ENCODE measurements at places on chromosomes 2 and 18. TPM values are rescaled to one million over a fixed set of nuclear protein-coding genes. Genes with fewer than 3 reads are reported as not detected.

DNA sequence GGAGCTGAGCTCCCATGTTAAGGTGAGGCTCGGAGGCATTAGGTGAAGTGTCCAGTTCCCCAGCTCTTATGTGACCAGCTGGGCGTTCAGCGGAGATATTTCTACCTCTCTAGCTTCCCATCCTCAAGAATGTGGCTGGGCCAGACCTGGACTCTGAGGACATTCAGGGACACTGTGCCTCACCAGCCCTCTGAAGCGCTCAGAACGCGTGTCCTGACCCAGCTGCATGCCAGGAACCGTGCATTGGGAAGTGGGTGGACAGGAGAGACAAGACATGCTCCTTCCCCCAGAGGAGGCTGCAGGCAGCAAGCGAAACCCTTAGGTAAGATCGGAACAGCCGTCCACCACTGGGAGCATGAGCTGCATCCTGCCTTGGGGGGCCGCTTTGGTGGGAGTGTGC lies 38.0 kb upstream of the GPAT2 start:
- H3K27ac ChIP-seq, result no peak overlapping the region
- no peak for DNase-seq
- H3K4me1 ChIP-seq, result peaks cover 1% of the 10 kb centered on the region
- H3K27me3 ChIP-seq, result peaks cover 32% of the 10 kb centered on the region
- no peak overlapping the region for H3K4me3 ChIP-seq
- H3K36me3 ChIP-seq, result no peaks in the 10 kb centered on the region

- peak overlapping the region; percentile 10 for H3K27ac ChIP-seq
- DNase-seq, result no peak
- H3K4me1 ChIP-seq, result peaks cover 73% of the 10 kb centered on the region
Observed at GRCh38 chr2:75600461-75601011, 39.8 kb upstream of the EVA1A start.

DNA sequence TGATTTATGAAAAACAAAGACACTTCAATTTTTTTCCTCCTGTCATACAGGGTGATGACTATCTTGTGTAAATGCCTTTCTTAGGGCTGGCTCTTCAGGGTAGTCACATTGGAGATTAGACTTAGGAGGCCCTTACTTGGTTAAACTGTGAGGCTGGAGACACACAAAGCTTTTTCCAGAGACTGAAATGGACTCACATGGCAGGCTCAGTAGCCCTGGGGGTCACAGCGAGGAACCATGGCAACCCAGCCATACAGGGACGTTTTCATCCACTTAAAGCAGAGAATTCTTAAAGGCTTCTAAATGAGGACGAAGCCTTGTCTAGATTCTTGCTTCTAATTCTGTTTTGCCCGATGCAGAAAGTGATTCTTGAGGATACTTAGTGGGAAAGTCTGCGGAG lies 57.3 kb upstream of the ZDBF2 start:
- H3K36me3 ChIP-seq, result no peaks in the 10 kb centered on the region
- H3K27me3 ChIP-seq, result no peaks in the 10 kb centered on the region
- no peak overlapping the region for H3K4me3 ChIP-seq
- H3K27ac ChIP-seq, result peak overlapping the region; percentile 63

DNA sequence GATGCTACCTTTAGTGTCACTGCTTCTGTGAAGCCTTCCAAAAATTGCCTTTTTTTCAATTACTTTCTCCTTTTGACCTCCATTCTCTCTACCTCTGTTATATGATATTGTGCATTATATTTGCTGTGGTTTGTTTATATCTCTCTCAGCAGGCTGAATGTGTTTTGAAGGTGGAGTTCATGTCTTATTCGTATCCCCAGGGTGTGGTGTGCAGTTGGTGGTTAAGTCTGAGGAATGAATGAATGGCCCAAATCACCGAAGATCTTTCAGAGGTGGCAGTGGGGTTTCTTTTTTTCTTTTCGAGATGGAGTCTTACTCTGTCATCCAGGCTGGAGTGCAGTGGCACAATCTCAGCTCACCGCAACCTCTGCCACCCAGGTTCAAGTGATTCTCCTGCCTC lies 53.5 kb upstream of the MAP4K3 start:
- no peak overlapping the region for H3K4me3 ChIP-seq
- H3K27me3 ChIP-seq, result no peaks in the 10 kb centered on the region
- H3K4me1 ChIP-seq, result peaks cover 33% of the 10 kb centered on the region
- H3K36me3 ChIP-seq, result no peaks in the 10 kb centered on the region

DNA sequence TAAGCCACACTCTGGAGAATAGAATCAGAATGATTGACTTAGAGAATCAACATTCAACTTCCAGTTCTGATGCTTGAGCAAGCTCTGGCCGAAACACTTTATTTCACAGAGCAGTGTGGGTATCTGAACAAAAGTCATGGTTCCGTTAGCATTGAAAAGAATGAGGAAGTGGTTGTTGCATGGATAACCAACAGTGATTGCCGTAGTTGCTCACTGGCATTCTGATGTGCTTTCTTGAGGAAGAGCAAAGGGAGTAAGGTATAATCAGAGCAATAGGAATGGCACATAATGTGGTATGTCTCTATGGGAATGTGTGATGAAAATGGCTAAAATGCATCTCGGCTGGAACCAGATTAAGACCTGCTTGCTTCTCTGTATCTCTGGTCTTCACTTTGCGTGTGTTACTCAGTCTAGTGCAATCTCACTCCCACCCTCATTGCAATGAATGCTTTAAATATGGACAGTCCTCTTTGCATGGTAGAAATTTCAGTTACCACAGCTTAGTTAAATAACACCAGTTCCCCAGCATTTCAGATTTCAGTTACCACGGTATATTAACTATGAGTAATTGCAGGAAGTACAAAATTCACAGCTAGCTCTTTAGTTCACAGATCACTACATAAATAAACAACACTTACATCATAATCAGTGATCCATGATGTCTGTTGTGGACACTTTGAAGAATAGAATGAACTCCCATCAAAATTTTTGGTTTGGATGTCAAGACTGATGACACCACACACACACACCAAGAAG lies 7.8 kb upstream of the RAB12 start:
- no peaks in the 10 kb centered on the region for H3K36me3 ChIP-seq
- DNase-seq, result no peak
- no peaks in the 10 kb centered on the region for H3K4me1 ChIP-seq

- no peak overlapping the region for H3K27ac ChIP-seq
- H3K4me1 ChIP-seq, result no peaks in the 10 kb centered on the region
- H3K36me3 ChIP-seq, result no peaks in the 10 kb centered on the region
- H3K27me3 ChIP-seq, result peaks cover 7% of the 10 kb centered on the region
- no peak overlapping the region for H3K4me3 ChIP-seq
Observed at GRCh38 chr2:100589527-100589926, 26.7 kb downstream of the PDCL3 start.

DNA sequence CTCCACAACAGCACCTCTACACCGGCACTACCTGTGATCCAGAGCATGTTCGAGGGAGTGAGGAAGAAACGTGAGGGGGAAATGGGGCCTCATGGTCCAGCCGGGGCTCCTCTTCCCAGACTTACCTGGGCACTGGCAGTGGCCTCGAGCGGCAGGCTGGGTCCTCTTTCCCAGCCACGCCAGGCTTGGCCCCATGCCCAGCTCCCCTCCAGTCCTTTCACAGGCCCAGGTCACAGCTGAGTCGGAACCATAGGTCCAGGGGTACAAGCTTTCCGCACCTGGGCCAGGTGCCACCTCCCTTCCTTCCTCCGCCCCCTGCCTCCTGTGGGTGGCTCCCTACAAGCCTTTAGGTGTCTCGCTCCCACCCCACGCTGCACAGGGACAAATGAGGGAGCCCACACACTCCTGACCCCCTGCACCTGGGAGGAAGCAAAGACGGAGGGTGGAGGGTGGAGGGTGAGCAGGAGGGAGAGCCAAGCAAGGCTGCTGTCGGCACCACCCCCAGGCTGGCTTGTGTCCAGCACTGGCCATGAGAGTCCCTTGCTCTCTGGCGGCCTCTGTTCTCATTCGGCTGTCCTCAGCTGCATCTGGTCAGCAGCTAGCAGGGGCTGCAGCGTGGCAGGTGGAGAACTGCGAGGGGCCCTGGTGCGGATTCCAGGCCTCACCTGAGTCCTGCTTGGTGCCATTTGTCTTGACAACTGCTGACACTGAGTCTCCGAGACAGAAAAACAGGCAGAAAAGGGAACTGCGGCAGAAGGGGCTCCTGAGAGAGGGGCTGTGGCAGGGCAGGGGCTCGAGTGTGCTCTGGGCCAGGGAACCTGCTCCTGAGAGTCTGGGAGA lies 26.8 kb downstream of the ADRA2B start:
- H3K4me3 ChIP-seq, result no peak overlapping the region
- H3K27me3 ChIP-seq, result peaks cover 27% of the 10 kb centered on the region
- H3K4me1 ChIP-seq, result peaks cover 8% of the 10 kb centered on the region
- no peak overlapping the region for H3K27ac ChIP-seq

GRCh38 chr2:186590759-186591505 lies 1.1 kb downstream of the ITGAV start:
- H3K4me3 ChIP-seq, result peak overlapping the region; percentile 84
- no peak for DNase-seq

DNA sequence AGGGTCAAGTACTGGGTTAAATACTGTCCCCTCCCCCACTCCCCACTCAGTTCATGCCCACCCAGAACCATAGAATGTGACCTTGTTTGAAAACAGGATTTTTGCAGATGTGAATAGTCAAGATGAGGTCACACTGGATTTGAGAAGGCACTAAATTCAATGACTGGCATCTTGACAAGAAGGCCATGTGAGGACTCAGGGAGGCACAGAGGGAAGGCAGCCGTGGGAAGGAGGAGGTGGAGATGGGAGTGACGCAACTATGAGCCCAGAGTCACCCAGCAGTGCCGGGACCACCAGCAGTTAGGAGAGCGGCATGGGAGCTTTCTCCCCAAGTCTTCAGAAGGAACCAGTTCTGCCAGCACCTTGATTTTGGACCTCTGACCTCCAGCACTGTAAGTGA lies 257.3 kb downstream of the BCL2 start:
- no peak for DNase-seq
- H3K4me3 ChIP-seq, result no peak overlapping the region
- H3K4me1 ChIP-seq, result peaks cover 5% of the 10 kb centered on the region
- H3K27ac ChIP-seq, result no peak overlapping the region

GRCh38 chr2:25590921-25591505 lies 82.4 kb downstream of the DTNB start:
- H3K27ac ChIP-seq, result no peak overlapping the region
- H3K4me1 ChIP-seq, result peaks cover 21% of the 10 kb centered on the region
- no peaks in the 10 kb centered on the region for H3K27me3 ChIP-seq
- no peaks in the 10 kb centered on the region for H3K36me3 ChIP-seq
- DNase-seq, result no peak

- no peak for DNase-seq
- H3K4me1 ChIP-seq, result peaks cover 12% of the 10 kb centered on the region
- H3K27me3 ChIP-seq, result no peaks in the 10 kb centered on the region
- H3K36me3 ChIP-seq, result no peaks in the 10 kb centered on the region
- H3K4me3 ChIP-seq, result no peak overlapping the region
- H3K27ac ChIP-seq, result no peak overlapping the region
Observed at GRCh38 chr2:54947136-54947535, 103.1 kb downstream of the RTN4 start.

DNA sequence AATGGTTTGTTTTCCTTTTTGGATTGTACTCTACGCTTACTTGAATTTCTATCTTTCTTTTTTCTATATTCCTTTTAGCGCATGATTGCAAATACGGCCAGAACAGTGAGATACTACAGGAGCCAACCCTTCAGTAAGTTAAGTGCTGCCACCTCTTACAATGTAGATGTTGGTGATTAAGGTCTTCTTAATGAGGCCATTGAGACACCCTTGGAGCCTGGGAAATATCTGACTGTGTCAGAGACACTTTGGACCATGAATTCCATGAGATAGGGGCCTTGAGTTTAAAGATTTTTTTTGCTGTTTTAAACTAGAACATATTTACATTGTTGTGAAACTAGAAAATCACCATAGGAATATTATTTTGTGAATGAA lies 27.1 kb upstream of the MAP3K20 start:
- H3K27me3 ChIP-seq, result no peaks in the 10 kb centered on the region
- no peak for DNase-seq
- H3K36me3 ChIP-seq, result no peaks in the 10 kb centered on the region
- no peak overlapping the region for H3K4me3 ChIP-seq
- peak overlapping the region; percentile 92 for H3K27ac ChIP-seq

- H3K27ac ChIP-seq, result no peak overlapping the region
- no peak for DNase-seq
- H3K4me1 ChIP-seq, result peaks cover 54% of the 10 kb centered on the region
- peaks cover 3% of the 10 kb centered on the region for H3K36me3 ChIP-seq
Observed at GRCh38 chr2:65351948-65352595, 80.3 kb downstream of the SPRED2 start.

- peaks cover 3% of the 10 kb centered on the region for H3K36me3 ChIP-seq
- H3K4me3 ChIP-seq, result no peak overlapping the region
- H3K4me1 ChIP-seq, result no peaks in the 10 kb centered on the region
- peak; percentile 77 for DNase-seq
Observed at GRCh38 chr2:240637901-240638345, 12.6 kb downstream of the GPR35 start.

DNA sequence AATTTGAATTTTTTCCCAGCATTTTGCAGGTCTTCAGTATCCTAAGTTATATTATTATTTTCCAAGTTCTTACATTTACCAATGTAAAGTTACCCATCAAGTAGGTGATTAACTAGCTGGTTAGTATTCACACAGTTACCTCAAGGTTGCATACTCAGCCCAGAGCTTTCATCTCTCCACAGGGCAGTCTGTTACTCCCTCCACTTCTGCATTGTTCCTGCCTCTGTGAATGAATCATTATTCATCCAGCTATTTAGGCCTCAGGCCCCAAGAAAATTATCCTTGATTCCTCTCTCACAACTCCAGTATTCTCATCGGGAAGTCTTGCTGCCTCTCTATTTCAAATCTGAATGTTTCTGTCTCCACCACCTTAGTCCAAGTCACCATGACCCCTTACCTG lies 92.2 kb downstream of the SMC6 start:
- no peak overlapping the region for H3K27ac ChIP-seq
- no peaks in the 10 kb centered on the region for H3K4me1 ChIP-seq
- H3K27me3 ChIP-seq, result no peaks in the 10 kb centered on the region
- H3K4me3 ChIP-seq, result no peak overlapping the region

DNA sequence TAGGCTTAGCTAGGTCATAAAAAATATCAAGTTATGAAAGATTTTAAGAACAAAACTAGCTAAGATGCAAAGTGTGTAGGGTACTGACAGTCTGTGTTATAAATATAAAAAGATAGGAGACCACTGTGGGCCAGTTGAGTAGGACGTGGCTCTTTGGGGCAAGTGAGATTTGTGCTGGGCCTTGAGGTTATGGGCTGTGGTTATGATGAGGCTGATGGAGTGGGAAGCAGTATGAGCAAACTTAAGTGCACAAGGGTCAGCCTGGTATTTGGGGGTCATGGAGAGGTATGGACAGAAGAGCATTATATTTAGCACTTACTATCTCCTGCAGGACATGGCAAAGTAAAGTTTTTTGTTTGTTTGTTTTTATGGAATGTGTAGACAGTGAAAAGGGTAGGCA lies 70.1 kb downstream of the SETBP1 start:
- H3K27me3 ChIP-seq, result no peaks in the 10 kb centered on the region
- no peak for DNase-seq
- peaks cover 7% of the 10 kb centered on the region for H3K4me1 ChIP-seq
- no peak overlapping the region for H3K27ac ChIP-seq
- peaks cover 48% of the 10 kb centered on the region for H3K36me3 ChIP-seq

MSH2 gene
- 27.0 TPM for total RNA-seq

TLX2 gene
- not detected for total RNA-seq

CCL20 gene
- total RNA-seq, result not detected

OXER1 gene
- not detected for total RNA-seq

GKN1 gene
- total RNA-seq, result not detected

BBS5 gene
- total RNA-seq, result 11.6 TPM

HOXD9 gene
- not detected for total RNA-seq
